ENCODE measurements at places on chromosomes 12 and 14.

DNA sequence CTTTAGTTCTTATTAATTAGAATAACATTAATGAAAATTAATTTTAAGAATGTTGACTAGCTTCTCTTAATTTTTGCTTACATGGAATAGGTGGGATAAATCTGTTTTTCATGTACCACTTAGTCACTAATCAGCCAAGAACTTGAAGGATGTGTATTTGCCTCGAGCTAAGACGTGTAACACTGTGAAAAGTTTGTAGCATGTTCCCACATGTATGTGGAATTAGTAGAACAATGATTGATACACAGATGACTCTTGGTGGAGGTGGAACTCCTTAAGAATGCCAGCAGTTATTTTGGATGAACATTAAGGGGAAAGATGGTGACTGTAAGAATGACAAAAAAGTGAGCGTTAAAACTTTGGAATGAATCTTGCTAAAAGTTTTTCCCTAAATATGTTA, 435.7 kb upstream of the MDGA2 start:
- DNase-seq, result no peak

- DNase-seq, result no peak
Measured at GRCh38 chr12:11497995-11498394, 102.6 kb upstream of the PRB2 start.

DNA sequence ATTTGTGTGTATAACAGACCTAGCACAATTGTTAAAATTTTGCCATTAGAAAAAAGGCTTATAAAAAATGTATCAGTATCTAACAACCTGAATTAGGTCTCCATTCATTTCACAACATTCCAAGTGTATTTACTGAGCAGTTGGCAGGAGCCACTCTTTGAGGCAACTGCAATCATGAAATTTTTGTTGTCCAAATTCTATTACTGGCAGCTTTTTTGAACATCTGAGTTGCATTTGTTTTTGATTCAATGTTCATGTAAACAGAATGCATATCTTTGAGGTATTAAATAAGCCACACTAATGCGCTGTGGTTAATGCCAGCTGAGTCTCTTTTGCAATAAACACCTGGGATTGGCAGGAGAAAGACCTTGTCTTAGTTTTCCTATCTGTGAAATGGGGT, 8.7 kb downstream of the KITLG start:
- DNase-seq, result no peak

GRCh38 chr14:32136027-32136825, 59.1 kb downstream of the ARHGAP5 start:
- no peak for DNase-seq

- peak; percentile 58 for DNase-seq
Measured at GRCh38 chr12:43835656-43836474, at the start of gene TMEM117. TSS of gene TMEM117 (plus strand) at chr12:43836081.

- DNase-seq, result no peak
Measured at GRCh38 chr14:23146351-23146910, 27.4 kb upstream of the CEBPE start.

DNA sequence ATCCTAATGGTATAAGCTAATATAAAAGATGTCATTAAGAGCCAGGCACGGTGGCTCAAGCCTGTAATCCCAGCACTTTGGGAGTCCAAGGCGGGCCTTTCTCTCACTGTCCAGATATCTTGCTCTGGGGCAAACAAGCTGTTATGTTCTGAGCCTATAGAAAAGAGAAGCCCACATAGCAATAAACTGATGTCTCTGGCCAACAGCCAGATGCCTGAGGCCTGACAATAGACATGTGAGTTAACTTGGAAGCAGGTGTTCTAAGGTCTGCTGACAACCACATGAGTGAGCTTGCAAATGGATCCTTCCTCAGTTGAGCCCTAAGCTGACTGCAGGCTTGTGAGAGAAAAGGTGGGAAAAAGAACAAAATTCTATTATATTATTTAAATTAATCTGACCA, 25.0 kb downstream of the YAF2 start:
- peak; percentile 53 for DNase-seq

- no peak for DNase-seq
Measured at GRCh38 chr12:122080149-122081082, 1.9 kb downstream of the MLXIP start.

- DNase-seq, result no peak
Measured at GRCh38 chr12:2129076-2129475, 76.3 kb downstream of the CACNA1C start.
